Astrocyte of the spinal cord (primary cell): ENCODE measurements at places on chromosomes 5 and 9.

- no peak for DNase-seq
Measured at GRCh38 chr5:32241034-32241783, 67.1 kb upstream of the GOLPH3 start.

- no peak for DNase-seq
Measured at GRCh38 chr9:91429501-91429900, 5.9 kb upstream of the NFIL3 start.

DNA sequence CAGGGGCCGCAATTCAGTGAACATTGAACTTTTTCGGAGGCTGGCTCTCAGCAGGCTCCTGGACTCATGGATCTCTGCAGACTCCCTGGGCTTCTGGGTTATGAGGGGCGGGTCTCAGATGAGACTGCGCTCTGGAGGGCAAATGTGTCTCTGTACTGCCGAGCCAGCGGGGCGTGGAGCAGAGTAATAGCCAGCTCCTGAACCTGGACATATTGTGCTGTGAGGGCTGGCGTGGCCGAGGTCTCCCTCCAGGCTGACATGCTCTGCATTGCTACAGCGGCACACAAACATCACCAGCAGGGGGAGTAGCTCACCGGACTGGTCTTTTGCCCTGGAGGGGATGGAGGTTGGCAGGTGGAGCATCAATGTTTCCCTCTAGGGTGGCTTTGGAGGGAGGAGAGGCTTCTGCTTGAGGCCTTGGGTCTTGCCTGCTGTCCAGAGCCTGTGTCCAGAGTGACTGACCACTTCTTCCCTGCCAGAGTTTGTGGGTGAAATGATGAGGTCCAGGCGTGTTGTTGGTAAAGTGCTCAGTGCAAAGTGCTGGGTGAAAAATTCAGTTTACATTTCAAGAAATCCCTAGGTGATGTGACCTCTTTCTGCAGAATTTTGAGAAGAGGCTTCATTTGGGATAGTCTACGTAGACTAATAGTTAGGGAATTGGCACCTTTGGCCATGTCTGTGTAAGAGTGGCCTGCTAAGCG lies 10.9 kb upstream of the GADD45G start:
- peak; percentile 13 for DNase-seq

GRCh38 chr5:133362438-133362837 lies 249.9 kb downstream of the FSTL4 start:
- DNase-seq, result no peak
